ENCODE measurements at places on chromosomes 16 and 17.

- no peak for DNase-seq
Observed at GRCh38 chr17:80860703-80861417, 130.8 kb upstream of the CHMP6 start.

DNA sequence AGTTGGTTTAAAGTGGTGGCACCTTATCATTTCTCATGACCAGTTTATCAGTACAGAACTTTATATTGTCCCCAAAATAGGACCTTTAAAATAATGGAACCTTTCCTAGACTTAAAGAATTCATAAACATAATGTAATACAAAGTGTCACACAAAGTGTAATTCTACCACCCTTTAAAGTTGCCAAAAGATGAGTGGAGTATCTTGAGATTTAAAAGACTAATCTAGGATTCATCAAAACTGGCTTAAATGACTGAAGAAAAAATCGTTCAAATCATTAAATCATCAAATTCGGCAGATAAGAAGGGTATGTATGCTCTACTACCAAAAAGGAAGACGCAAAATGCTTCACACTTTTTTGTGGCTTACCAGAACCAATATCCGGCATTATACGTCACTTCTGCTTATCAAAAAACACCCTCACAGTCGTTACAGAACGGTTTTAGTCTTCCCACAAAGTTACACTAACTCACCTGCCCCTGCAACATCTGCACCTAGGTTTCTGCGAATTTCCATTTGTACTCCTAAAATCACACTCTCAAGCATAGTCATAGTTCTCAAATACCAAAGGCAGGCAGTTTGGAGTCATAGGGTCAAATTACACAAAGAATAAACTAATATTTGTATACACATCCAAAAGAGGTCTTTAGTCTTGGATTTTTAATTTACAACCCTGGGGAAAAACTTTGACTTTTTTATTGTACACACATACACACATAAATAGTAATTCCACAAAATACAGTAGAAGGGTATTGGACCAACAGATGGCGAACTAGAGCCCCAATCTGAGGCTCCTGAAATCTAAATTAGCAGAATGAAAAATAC, 1.4 kb upstream of the KANSL1 start:
- peak; percentile 39 for DNase-seq

- DNase-seq = no peak
Observed at GRCh38 chr16:30068750-30069610, 3.4 kb downstream of the ALDOA start.

DNA sequence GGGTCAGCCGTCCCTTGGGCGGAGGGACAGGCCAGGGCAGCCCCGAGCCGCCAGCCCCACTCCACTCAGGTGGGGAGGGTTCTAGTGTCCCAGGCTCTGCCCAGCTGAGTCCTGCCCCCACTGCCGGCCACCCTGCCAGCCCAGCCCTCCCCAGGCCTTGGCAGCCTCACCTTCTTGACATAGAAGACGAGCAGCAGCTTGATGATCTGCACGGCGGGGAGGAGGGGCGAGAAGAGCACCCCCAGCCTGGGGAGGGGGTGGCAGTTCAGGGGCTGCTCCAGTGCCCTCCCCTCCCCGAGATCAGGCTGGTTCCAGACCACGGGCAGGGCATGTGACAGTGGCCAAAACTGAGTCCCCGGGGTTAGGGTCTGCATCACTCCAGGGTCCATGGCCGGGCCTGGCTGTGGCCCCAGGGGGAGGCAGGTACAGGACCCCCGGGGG, 9.7 kb downstream of the TMC6 start:
- DNase-seq = no peak

DNA sequence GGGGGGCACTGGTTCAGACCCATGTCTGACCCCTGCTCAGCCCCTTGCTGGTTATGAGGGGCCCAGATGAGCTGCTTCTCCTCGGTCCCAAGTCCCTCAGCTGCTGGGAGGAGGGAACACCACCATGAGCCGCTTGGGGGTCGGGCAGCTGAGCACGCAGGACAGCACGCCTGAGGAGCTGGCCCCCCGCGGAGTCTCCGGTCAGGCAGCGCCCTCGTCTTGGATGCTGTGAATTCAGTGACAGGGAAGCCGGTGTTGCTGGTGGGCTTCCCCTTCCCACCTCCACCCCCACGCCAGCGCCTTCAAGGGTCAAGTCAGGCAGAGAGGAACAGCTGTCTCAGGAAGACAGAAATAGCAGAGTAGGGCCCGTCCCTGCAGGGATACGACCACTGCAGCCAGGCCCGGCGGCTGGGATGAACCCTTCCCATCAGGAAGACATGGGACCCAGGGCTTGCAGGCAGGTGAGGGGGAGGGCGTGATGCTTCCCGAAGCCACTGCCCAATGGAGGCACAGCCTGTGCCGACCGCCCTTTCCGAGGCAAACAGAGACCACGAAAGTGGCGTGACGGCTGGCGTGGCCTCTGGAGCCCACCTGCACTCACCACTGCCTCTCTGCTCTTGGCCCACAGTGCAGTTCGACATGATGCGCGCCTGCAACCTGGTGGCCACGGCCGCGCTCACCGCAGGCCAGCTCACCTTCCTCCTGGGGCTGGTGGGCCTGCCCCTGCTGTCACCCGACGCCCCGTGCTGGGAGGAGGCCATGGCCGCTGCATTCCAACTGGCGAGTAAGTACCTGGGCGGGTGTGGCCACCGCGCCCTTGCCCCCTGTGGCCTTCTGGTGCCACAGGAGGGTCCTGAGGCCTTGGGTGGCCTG, 8.1 kb downstream of the TMEM204 start:
- DNase-seq = no peak

DNA sequence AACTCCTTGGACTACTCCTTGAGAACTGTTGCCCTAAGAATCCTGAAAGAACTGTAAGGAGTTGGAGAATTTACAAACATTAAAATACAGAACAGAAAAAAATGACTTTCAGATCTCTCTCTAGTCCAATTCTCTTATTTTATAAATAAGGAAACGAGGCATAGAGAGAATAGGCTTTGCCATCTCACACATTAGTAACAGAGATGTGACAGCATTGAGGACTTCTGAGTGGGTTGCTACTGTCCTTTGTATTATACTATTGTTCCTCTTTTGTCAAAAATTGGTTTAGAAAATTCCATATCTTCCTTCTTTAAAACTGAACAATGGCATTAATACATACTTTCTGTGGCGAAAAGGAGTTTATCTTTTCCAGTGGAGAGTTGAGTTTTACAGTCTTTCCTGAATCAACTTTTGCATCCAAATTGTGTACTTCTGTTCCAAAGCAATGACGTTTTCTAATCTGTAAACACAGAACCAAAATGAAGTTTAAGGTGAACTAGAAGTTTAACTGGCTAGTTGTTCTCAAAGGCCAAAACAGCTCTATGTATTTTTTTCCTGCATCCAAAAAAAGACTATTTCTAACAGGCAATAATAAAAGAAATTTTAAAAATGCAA, 16.5 kb downstream of the BRIP1 start:
- DNase-seq = no peak

GRCh38 chr17:17749025-17749772, 67.9 kb downstream of the RAI1 start:
- DNase-seq = no peak

DNA sequence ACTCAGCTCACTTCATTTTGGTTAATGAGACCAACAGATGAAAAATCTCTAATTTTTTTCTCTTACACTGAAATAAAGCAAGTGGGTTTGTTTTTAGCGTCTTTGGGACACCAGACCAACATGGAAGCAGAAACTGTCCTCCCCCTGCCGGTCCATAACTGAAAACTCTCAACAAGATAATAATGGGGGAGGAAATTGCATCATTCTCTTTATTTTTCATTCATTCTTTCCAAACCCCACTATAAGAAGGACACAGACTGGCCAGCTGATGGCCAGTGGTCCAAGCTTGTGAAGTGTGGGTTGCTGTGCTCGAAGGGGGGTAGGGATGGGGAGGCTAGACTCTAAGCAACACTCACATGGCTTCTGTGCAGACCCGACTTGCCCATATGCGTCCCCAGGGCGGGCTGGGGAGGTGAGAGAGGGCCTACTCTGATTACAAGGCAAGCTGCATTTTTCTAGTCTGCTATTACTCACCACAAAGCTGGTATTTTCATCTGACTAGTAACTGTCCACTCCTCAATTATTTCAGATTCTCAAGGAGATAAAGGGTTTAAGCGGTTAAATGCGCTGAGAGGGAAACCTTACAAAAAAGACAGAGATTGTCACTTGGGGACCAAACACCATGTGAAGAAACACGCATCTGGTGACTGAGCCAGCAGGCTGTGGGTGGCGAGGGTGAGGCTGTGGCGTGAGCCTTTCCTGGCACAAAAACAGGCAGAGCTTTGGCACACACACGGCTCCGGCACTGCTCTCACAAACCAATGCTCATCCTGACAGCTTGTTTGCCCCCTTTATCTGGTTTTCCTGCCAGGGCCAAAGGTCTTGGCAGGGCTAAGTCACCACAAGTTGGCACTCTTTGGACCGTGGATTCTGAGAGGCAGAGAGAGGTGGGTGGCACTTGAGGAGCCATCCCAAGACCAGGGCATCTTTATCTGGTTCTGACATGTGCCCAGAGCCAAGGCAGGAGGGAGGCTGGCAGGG, 38.2 kb downstream of the MARF1 start:
- no peak for DNase-seq

- peak; percentile 45 for DNase-seq
Observed at GRCh38 chr16:85556456-85557082, 56.6 kb upstream of the GSE1 start.

- DNase-seq = no peak
Observed at GRCh38 chr16:10314811-10315210, 71.0 kb upstream of the ATF7IP2 start.

DNA sequence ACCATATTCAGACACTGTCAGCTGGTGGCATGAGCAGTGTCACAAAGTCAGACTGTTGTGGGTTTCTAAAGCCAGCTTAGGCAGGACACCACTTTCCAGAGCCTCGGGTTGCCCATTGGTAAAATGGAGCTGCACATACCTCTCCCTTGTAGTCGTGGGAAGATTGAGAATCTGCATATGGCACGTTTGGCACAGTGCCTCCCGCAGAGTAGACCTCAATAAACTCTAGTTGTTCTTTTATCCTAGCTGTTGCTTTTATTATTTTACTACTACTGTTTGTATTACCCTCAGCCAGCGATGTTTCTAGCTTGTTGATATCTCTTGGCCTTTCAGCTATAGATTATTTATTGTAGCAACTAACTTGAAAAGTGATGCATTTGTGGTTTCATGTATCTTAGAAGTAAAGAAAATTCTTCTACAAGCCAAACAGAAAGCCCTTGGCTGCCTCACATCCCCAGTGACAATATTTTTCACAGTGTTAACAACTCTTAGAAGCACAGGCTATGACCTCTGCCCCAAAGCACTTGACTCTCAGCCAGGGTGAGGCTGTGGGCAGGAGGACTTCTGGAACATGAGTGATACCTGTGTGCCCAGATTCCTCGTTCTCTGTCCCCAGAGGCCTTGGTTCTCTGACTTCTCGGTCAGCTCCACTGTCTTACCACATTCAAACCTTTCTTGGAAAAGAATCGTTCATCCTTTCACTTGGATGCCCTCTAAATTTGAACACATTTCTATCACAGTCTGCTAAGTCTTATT, 351.6 kb downstream of the SNX29 start:
- no peak for DNase-seq

- peak; percentile 69 for DNase-seq
Observed at GRCh38 chr16:71882505-71883167, 1.3 kb downstream of the ZNF821 start.

- DNase-seq = no peak
Observed at GRCh38 chr16:12099451-12100123, 123.1 kb downstream of the SNX29 start.

DNA sequence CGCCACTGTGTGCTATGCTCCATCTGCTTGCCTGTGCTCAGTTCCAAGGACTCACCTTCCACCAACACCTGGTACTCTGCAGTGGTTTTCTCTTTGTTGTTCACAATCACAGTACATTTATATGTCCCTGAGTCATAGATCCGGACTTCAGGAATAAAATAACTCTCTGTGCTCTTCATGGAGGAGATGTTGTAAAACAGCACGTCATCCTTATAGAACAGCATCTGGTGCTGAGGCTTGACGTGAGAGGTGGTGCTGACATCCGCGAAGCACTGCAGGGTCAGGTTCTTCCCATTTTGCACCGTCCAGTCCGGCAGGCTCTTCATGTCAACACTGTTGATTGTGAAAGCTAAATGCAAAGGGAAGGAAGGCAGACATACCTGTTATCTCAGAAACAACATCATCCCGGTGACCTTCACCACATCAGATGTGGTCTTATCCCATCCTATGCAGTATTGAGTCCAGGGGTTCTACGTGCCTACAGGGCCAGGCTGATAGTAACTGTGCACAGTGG, 12.8 kb downstream of the PECAM1 start:
- no peak for DNase-seq

- peak; percentile 65 for DNase-seq
Observed at GRCh38 chr17:2025622-2026309, 632 bp upstream of the RTN4RL1 start.

- DNase-seq = no peak
Observed at GRCh38 chr17:79160980-79161636, 86.5 kb downstream of the ENGASE start.

DNA sequence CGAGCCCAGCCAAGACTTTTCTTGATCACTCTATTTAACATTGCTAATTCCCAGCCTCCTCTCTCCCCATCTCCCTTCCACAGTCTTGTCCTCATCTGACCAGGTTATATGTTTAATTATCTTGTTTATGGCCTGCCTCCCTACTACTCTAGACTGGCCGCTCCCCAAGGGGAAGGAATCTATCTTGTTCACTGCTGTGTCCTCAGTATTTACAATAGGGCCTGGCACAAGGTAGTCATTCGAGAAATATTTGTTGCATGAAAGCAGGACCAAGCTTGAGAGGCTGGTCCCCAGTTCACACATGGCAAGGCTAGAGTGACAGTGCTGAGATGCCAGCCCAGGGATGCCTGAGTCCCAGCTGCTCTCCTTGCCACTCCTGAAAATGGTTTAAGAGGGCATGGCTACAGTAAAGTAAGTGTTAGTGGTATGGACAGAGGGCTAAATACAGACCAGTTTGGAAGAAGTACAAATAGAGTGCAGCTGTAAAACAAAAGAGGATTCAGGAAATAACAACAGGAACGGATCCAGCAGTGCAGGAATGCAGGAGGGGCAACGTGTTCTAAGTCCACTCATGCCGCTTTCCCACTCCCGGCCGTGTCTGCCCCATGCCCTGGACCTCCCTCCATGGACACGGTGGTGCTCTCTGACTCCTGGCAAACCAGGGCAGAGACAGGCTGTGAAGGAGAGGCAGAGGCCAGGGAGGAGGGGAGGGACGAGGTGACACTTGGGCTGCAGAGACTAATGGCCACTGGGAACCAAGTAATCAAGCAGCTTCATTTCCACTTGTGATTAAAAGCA, 65.6 kb downstream of the TOM1L2 start:
- DNase-seq = no peak

GRCh38 chr17:7523033-7523432, 25.8 kb upstream of the TNFSF12 start:
- peak; percentile 49 for DNase-seq

DNA sequence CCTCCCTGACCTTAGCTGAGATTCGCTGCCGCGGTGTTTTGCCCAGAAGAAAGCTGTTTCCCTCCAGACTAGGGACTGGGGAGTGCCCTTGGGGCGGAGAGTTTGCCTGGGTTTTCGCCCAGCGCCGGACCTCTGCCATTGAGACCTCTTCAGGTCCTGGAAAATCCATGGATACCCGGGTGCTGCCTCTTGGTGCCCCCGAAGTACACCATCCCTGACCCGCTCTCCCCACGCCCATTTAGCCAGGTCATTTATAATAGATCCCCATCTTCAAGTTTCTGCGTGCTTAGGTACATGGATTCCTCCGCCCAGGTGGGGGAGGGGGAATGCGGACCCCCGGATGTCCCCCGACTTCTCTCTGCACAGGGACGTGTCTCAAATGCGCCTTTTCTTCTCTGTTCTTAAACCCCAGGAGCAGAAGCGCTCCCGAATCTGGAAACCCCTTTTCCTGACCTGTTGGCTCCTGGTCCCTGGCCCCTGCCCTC, 15.0 kb upstream of the CBX8 start:
- DNase-seq = no peak

- no peak for DNase-seq
Observed at GRCh38 chr17:38898812-38899348, 26.5 kb upstream of the LASP1NB start.

Data from HEK293T (cell line).